ENCODE measurements at places on chromosomes 4 and X.

DNA sequence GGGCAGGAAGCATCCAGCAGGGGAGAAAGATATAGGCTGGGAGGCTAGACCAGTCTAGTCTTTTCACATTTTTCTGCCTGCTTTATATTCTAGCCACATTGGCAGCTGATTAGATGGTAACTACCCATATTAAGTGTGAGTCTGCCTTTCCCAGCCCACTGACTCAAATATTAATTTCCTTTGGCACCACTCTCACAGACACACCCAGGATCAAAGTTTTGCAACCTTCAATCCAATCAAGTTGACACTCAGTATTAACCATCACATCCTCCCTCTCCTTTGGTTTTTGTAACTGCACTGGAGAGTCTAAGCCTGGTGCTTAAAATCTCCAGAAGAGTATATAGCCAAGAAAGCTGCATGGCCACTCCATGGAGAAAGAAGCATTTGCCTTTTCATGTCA is 560.4 kb downstream of the GRXCR1 start:
- DNase-seq, result no peak

DNA sequence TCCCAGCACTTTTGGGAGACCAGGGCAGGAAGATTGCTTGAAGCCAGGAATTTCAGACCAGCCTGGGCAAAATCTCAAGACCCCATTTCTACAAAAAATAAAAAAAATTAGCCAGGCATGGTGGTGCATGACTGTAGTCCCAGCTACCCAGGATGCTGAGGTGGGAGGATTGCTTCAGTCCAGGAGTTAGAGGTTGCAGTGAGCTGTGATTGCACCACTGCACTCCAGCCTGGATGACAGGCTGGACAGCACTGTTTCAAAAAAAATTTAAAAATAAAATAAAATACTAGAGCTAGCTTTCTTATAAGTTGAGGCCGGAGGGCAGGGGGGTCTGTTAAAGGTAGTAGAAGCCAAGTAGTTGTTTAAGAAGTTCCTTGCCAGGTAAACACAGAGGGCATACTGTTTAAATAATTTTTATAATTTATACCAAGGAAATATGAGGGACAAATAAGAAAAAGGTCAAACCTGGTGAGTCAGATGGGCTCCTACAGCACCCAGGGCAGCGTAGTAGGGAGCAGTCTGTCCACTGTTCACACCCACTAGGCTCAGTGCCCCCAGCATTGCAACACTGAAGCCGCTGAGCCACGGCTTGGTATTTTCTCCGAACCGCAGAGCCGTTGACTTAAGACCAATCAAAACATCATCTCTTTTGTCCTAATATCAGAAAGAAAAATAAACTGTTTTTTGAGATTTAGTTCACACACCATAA is 17.3 kb downstream of the COQ2 start:
- no peak for DNase-seq

GRCh38 chr4:118158763-118159375 is 124.6 kb downstream of the NDST3 start:
- DNase-seq, result no peak

DNA sequence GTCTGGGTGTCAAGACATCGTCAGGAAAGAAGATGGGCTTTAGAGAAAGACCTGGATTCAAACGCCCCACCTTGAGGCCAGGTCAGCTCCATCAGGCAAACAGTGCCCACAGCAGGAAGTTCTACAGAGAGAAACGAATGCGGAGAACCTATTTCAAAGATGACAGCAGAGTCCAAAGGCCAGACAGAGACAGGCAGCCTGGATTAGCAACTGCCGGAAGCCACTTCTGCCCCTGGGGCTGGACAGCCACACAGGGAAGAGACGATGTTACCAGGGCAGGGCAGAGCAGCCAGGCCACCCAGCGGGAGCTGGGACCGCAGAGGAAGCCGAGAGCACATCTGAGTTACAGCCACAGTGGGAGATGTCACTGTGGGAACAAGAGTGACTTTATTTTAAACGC is 1.2 kb downstream of the C4orf50 start:
- DNase-seq, result no peak

GRCh38 chr4:155339588-155339987 is 37.2 kb downstream of the MAP9 start:
- no peak for DNase-seq

- DNase-seq, result no peak
Observed at GRCh38 chr4:155371432-155372043, 5.2 kb downstream of the MAP9 start.

DNA sequence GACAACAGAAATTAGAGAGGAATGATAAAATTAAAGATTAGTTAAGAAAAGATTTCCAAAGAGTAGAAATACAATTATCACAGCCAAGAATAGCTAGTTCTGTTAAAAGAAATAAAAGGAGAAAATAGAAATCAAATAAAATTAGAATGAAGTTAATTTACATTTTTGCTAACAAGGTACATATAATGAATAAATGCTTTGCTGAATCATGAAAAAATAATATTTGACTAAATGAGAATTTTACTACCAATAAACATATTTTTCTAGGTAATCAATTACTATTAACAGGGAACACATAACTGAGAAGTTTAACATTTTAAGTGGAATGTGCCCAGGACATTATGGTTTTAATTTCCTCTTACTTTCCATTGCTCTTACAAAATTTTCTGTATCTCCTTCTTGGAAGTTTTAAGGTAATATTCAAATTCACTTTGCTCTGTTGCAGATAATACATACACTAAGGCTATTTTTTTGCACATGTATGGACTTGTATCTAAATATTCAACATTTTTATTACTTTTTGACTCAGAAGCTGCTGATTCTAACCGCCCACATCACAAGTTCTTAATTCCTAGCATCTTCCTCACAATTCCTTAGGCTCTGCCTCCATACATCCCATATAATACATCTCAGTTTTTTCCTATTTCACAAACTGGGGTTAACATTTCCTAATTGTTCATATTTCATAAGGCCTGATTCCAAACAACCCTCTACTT is 870.7 kb upstream of the INTU start:
- no peak for DNase-seq

DNA sequence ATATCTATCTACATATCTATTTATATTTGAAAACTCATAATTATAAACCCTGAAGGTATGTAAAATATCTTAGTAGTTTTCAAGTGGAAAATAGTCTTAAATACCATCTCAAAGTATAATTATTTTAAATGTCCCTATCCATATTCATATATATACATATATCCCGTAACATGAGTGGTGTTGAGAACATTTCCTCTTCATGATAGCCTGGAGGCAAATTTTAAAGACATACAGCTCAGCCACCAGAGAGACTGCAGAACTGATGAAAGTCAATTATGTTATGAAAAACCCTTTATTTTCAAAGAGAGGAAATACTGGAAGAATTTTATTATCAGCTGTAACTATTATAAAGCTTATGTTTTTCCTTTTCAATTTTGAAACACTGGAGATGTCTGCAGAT is 1806.7 kb upstream of the PCDH7 start:
- DNase-seq, result no peak

GRCh38 chr4:158796370-158797140 is 27.7 kb downstream of the FNIP2 start:
- DNase-seq, result no peak

DNA sequence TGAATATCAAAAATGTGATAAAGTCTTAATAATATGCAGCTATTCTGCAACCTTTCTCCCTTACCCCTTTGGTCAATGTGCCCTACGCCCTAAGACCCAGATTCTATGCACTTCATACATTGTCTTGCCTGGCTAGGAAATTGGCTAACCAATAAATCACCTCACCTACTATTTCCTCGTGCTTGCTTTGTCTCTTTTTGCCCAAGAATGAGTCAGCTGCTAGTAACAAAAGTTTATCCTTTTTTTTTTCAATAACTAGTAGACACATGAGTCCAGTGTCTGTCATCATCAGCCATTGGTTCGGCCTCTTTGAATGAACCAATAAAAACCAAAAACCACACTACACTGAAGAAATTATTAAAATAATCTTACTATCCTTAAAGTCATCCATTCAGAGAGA is 387.1 kb downstream of the PPP3CA start:
- no peak for DNase-seq

GRCh38 chrX:445727-446126 is 59.0 kb upstream of the PPP2R3B start:
- no peak for DNase-seq

DNA sequence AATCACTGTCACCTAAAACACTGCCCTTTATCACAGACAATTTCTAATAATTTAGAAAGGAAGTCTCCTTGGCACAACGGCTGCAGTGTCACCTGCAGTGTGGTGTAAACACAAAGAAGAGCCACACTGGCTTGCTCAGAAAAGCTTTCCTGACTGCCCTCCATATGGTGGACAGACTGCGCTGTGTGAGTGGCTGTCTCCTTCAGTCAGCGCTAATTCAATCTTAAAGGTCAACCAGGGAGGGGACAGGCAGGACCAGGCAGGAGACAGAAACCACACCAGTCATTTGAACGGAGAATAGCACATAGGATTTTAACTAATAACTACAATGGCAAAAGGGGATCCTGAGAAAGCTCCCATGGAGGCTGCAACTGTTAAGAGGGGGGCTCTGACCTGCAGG is 132.1 kb downstream of the NSUN7 start:
- DNase-seq, result no peak

- no peak for DNase-seq
Observed at GRCh38 chrX:57933321-57933720, 23.1 kb upstream of the ZXDA start.

DNA sequence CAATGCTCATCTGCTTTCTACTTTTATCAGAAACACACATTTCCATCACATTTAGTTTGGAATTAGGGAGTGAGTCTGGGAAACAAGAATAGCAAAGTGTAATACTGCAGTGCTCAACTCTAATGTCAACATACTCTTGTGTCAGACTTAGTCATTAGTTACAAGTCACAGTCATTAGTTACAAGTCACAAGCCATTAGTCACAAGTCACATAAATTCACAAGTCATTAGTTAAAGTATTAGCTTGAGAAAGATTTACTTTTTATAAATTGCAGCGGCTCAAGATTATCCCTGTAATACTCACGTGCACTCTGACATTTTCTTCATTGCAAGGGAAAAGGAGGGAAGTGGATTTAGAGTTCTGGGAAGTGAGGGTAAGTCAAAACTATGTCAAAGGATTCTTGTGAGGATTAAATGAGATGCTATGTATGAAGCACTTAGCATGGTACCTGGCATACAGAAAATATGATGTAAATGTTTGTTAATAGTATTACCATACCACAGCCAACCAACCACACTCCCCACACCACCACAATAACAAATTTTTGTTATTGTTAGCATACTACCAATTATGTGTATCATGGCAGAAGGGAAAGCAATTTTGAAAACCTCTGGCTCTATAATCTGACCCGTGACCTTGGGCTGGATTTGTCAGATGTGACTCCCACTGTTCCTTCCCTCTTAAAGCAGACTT is 116.6 kb downstream of the ARHGAP24 start:
- DNase-seq, result no peak

DNA sequence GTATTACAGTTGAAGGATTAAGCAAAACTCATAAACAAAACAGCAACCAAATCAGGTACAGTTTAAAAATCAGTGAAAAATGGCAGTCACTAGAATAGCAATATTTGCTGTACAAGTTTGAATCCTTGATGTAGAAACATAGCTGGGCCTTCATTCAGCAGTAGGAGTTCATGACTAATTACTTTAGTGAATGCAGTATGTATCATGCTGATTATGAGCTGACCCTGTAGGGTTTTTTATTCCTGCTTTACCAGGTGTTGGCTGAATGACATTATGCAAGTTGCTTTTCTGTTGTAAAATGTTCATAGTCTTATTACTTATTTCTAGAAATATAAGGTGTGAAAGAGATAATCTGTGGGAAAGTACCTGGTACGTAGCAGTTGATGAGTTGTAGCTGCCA is 179.6 kb downstream of the CCSER1 start:
- no peak for DNase-seq

- DNase-seq, result no peak
Observed at GRCh38 chr4:48336146-48336870, 5.0 kb upstream of the SLAIN2 start.

- no peak for DNase-seq
Observed at GRCh38 chrX:9635803-9636202, 129.8 kb downstream of the GPR143 start.

DNA sequence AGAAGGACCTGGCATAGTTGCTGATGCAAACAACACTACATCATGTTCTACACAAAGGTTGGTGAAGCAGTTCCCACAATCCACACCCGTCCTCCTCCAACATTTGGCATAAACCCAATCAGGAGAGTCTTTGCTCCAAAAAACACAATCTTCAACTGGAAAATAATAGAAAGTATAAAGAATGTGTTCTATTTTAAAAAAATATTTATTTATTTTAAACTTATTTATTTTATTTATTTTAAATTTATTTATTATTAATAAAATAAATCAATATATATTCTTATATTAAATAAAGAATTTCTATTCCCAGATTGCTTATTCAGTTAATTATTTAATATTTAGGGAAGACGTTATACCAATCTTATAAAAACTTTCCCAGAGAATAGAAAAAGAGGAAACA is 1753.7 kb upstream of the AGA start:
- DNase-seq, result no peak

DNA sequence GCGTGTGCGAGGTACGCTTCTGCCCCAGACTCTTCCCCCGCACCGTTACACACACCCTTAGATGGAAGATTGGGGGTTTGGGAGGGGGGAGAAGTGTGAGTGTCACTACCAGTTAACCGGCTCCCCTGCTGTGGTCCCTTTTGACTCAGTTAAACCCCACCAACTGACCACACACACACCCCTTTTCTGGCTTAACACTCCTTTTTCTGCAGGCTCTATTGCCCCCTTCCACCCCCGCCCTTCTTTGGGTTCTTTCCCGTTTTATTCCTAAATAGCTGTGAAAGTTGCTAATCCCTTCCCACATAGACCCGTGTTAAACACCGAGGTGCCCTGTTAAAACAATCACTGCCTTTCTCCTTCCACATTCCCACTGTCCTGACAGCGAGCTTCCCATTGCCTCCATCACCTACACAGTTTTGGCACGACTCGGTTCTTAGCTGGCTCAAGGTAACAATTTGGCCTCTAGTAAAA is 3.7 kb upstream of the NR3C2 start:
- no peak for DNase-seq

GRCh38 chr4:7021930-7022664 is 21.1 kb upstream of the TADA2B start:
- DNase-seq, result no peak

DNA sequence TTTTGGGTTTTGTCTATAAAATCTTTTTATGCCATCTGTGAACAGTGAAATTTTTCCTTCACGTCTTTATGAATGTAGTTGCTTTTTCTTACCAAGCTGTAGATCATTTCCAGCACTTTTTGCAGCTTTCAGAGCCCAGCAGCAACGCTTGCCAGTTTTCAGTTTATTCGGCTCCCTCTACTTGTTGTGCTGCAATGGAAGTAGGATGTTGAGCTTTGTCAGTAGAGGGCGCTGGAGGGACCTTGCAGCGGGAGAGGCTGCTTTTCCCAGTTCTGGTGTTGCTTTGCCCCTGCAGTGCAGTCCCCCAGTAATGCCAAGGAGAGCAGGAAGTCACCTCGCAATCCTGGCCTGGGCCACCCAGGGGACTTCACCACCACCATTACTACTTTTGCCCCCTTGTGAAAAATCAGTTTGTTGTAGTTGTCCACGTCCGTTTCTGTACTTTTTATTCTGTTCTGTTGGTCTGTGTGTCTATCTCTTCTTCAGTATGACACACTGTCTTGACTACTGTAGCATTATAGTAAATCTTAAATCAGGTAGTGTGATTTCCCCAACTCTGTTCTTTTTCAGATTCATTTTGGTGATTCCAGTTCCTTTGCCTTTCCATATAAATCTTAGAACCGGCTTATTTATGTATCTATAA is 21.8 kb downstream of the CMC4 start:
- no peak for DNase-seq
